ENCODE measurements at places on chromosomes 5 and 9.

DNA sequence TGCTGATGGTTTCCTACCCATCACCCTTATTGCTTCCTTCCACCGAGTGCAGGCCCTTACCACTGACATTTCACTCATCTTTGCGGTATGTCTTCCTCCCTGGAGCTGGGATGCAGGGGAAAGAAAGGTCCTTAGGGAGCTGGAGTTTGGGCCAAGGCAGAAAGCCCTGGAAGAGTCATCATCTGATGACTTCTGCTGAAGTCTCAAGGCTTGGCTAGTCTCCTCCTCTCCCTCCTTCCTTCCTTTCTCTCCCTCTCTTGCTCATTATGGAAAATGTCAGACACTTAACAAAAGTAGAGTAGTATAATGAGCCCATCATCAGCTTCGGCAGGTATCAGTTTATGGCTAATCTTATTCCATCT, 40.0 kb downstream of the LARP1 start:
- DNase-seq = no peak

DNA sequence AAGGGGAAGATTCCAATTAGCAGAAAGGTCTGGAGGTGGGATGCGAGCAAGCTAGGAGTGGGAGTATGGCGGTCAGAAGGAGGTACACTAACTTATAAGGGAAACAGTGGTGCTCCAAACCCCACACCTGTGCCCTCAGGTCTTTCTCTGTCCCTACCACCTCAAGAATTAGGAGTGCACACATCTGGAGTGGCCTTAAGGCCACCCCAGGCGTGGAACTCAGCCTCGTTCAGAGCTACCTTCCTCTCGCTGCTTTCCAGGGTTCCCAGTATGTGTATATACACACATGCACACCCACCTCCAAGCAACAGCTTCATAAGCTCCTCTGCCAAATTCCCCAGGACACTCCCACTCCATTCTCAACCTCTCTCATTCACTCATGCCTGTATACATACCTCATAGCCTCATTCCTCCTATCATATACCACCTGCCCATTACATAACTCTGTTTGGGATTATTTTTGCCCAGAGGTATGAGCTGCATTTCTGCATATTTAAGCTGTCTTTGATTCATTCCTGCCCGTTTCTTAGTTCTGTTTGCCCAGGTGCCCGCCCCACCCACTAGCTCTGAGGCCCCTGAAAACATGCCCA, 118.7 kb downstream of the PSD2 start:
- no peak for DNase-seq

DNA sequence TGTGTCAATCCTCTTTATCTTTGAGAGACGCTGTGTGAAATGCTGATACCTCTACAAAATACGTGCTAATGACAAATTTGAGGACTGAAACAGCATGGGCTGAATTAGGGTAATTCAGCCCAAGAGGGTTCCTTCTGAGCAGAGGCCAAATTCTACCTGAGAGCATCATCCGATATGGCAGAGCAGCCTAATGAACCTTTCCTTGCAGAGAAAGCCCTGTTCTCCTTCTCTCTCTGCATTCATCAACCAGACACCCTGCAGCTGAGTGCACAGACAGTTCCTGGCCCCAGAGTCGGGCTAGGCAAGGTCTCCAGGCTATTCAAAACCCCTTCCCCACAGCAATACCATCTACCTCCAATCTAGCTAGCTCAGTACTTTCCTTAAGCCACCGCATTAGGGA, 77.9 kb downstream of the TRIM32 start:
- no peak for DNase-seq

DNA sequence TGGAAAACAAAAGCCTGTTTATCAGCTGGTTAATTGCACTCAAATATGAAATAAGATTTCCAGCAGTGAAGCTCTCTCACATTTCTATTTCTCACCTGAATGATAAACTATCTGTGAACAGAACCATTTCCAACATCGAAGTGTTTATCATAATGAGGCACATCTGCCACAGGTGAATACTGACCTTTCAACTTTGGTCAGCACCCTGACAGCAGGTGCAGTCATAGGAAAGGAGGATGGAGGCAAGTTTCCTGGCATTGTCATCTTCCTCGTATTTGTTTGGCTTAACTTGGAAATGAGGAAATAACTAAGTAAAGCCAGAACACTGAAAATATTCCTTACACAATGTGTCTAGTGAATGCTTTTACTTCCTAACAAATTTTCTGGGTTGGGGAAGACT, 716.4 kb downstream of the NR2F1-AS1 start:
- DNase-seq = no peak

DNA sequence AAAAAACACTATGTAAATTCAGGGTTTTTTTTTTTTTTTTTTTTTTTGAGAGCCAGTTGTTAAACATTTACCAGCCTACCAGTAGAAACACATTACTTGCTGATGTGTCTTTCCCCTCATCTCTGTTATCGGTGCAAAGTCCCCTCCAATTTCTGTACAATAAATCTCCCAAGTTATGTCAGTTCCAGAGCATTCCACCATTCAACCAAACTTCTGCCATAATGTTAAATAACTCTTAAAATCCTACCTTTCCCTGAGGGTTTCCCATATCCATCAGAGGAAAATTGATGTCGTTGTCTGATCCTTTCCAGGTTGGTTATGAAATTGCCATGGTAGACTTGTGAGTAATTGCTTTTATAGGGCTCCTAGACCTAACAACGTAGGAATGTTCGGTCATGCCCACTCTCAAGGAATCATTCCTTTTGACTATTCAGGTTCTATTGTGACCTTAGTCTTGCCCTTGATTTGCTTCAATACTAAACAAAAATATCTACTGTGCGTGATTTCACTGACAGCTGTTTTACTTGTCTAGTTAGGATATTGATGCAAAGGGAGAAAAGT, 5.6 kb upstream of the PPP2R2B start:
- DNase-seq = no peak

DNA sequence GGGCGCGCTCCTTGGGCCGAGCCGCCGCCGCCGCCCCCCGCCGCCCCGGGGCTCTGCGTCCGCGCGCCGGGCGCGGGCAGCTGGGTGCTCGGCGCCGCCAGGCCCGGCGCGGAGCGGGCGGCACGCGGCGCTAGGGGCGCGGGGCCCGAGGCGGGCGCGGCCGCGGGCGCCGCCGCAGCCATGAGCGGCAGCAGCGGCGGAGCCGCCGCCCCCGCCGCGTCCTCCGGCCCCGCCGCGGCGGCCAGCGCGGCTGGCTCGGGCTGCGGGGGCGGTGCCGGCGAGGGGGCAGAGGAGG, 351 bp downstream of the TRIO start:
- no peak for DNase-seq

DNA sequence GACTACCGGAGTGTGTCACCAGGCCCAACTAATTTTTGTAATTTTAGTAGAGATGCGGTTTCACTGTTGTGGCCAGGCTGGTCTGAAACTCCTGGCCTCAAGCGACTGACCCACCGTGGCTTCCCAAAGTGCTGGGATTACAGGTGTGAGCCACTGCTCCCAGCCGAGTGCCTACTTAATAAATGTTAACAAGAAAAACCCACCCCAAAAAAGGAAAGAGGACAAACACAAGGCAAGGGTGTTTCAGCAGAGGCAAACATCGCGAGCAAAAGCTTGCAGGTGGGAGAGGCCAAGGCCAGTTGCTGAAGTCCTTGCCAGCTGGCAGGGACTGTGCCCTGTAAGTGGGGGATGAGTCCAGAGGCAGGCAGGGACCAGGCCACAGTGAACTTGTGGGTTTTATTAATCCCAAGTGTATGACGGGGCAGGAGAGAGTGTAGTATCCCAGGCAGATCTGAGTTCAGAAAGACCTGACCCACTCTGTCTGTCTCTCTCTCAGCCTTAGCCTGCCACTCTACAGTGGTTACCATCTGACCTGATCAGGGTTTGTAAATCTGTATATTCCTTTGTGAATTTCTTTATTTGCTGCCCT, 6.4 kb upstream of the FPGS start:
- DNase-seq = no peak

DNA sequence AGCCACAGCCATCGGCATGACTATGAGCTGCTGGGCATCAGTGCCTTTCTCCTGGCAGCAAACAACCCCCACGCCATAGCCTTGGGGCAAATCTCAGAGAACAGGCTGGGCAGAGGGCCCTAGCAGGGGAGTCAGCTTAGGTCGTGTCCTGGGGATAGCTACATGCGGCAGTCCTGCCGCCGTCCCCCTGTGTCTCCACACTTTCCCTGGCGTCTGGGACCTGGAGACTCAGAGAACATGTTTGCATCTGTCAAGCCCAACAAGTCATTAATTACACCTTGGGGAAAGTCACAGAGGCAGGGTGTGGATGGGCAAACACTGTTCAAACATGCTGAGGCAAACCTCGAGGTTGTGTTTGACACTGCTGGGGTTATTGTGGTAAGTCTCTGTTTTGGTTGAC, 123.6 kb downstream of the C5orf15 start:
- no peak for DNase-seq

GRCh38 chr9:29514336-29514735, 1941.1 kb upstream of the C9orf72 start:
- no peak for DNase-seq

- DNase-seq = no peak
Observed at GRCh38 chr9:92749071-92749933, 15.3 kb downstream of the BICD2 start.

DNA sequence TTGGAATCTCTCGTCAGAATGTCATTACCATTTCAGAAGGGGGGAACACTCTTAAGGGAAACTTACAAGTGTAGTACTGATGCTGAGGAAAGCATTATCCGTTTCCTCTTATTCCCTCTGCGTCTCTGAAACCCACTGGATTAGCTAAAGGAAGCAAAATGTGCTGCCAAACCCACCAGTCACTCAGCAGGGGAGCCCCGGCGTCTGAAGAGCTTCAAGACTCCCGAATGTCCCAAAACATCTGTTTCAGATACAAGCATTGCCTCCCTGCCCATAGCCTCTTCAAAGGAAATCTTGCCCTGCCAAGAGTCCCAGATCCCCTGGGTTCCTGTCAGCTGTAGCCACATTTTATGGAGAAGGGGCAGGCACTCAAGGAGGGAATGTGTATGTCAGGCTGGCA, 1.0 kb upstream of the HCN1 start:
- no peak for DNase-seq

- DNase-seq = peak; percentile 74
Observed at GRCh38 chr5:149500922-149501582, 50.2 kb downstream of the CSNK1A1 start.

DNA sequence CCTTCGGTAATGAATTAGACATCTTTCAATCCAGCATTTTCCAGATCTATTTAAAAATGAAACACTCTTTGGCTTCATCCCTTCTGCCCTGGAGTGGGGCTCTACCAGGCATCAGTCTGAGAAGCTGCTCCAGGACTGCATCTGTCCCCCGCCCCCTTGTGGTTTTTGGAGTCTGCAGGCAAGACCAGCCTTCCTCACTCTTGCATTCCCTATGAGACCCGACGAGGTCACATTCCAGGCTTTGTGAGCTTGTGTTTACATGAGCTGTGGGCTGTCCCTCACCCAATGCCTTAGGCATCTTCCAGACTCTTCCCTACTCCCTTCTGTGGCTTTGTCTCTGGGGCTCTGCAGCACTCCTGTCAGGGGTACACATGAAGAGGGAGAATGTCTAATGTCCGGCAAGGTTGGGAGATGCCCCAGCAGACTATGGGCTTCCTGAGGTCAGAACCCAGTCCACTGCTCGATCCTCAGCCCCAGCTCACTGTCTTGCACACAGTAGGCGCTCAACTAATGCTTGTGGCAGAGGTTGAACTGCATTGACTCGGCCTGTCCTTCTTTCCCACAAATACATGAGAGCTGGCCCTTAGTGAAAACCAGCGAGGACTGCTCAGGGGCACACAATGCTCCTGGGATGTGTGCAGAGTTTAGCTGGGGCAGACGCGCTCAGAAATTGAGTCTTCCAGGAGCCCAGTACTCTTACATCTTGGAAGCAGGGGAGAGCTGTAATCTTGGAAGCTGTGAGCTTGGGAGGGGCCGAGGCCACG, 11.7 kb upstream of the GADD45G start:
- peak; percentile 7 for DNase-seq

- no peak for DNase-seq
Observed at GRCh38 chr5:76192837-76193236, 109.7 kb downstream of the SV2C start.

DNA sequence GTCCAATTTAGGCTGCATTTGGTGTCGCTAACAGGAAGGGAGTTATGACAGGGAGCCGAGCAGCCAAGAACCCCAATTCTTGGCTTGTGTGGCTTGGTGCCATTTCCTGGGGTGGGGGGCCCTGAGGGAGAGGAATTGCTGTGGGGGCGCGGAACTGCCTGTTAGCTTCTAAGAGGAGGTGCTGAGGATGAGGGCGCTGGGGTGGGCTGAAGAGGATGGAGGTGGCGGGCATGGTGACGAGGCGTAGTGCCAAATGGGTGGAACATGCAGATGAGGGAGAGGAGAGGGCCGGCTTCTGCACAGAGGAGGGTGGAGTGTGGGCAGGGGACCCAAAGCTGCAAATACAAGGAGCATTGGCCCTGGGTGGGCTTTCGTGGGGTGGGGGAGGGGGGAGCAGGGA, 27.9 kb downstream of the IER5L start:
- DNase-seq = no peak

DNA sequence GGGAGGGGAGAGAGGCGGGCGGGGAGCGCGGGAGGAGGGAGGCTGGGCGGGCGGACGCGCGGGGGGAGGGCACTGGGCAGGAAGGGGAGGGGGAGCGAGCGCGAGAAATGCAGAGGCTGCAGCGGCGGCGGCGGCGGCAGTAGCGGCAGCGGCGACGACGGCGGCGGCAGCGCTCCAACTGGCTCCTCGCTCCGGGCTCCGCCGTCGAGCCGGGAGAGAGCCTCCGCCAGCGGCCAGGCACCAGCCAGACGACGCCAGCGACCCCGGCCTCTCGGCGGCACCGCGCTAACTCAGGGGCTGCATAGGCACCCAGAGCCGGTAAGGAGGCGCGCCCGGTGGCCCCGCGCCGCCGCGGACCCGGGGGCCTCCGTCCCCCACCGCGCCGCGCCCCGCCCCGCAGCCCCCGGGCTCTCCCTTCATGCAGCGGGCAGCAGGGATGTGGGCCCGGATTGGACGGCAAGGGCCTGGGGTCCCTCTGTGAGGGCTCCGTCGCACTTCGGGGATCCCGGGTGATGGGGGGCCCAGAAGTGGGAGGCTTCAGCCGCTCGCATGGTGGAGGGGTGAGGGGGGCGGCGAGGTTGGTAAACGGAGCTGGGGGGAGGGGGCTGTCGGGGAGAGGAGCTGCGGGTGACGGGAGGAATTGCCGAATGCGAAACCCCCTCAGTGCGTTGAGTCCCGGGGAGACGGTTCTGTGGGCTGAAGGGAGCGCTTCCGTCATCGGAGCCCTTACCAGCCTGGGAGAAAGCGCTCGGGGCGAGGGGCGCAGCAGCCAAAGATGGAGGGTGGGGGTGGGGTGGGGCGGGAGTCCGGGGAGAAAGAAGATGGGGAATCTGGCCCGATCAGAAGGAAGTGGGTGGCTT, at the start of gene BASP1:
Gene BASP1 (plus strand): TSS at position 139 of the 860 bp plus-strand sequence. CDS start 57,586 bp downstream, outside the sequence.
- DNase-seq = peak; percentile 90

DNA sequence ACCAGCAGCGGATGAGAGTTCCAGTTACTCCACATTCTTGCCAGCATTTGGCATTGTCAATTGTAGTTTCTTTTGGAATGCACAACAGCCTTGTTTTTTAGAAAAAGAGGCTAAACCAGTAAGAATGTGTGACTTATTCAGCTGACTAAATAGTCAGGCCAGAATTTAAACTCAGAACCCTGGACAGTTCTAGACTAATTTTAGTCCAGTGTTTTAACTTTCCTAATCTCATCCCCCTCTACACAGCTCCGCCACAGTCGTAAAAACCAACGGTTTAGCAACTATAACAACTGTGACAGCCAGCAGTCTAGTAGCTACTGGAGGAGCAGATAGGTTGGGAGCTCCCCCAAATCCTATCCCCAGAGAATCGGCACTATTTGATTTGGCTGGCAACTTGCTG, 103.7 kb downstream of the FOXD1 start:
- no peak for DNase-seq

- no peak for DNase-seq
Observed at GRCh38 chr9:75112789-75113188, 24.5 kb downstream of the OSTF1 start.

Measured in foreskin fibroblast (primary cell).